Stimulated activated CD4-positive, alpha-beta T cell treated with anti-CD3 and anti-CD28 coated beads, Interleukin-15, amount 100 ng/mL, for 48 hours (primary cell): ENCODE measurements at places on chromosomes 2 and 18.

DNA sequence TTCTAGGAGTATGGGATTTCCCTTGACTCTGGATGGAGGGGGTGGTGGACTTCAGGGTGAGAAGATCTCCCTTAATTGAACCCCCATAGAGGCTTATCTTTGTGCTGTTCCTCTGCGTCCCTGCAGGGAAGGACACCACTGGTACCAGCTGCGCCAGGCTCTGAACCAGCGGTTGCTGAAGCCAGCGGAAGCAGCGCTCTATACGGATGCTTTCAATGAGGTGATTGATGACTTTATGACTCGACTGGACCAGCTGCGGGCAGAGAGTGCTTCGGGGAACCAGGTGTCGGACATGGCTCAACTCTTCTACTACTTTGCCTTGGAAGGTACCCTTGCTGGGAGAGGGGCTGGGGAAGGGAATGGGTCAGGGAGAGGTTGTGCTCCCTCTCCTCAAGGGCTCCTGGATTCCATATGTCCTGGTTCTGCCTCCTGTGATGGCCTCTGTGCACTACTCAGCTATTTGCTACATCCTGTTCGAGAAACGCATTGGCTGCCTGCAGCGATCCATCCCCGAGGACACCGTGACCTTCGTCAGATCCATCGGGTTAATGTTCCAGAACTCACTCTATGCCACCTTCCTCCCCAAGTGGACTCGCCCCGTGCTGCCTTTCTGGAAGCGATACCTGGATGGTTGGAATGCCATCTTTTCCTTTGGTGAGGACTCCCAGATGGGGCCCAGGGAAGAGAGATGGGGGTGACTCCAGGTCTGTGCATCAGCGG lies 19.3 kb downstream of the PRKAG3 start:
- DNase-seq = no peak

- DNase-seq = no peak
These were observed 46.6 kb upstream of the SCG2 start for GRCh38 chr2:223648755-223649154.

DNA sequence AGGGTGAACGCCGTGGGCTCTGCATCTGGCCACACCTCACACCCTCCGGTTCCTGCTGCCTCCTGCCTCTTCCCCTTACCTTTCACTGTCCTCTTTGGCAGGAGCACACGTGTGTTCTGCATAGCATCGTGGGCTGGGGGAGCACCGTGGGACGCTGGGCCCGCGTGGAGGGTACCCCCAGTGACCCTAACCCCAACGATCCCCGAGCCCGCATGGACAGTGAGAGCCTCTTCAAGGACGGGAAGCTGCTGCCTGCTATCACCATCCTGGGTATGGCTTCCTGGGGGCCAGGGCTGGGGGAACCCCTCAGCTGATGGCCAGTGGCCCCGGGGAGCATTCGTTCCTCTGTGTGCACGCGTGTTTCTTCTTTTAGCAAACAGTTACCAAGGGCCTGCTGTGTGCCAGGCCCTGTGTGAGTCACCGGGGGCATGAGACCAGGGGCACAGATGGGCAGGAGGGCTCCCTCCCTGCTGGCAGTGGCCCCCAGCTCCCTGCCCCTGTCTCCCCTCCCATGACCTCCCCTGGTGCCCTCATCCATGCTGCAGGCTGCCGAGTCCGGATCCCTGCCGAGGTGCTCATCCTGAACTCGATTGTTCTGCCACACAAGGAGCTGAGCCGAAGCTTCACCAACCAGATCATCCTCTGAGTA lies 7.6 kb downstream of the GMPPA start:
- no peak for DNase-seq

- no peak for DNase-seq
These were observed 37.4 kb upstream of the NOL4 start for GRCh38 chr18:34261865-34262780.

DNA sequence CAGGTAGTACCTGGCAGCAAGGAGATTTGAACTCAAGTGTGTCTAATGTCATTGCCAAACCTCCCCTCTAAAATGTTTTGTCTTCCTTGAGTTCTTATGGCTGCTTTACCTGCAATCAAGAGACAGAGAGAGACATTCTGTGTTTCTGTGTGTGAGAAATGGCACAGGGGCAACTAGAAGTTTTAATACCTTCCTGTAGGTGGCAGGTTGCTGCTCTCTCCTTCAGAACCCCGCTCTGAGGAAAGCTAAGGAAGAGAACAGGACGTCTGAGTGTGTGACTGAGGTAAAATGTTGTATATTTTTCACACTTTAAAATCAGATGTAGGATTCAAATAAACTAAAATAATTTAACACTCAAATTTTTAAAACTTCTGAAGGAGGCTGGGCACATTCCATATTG lies 19.2 kb downstream of the DTNA start:
- DNase-seq = no peak

- no peak for DNase-seq
These were observed 124.4 kb downstream of the LRRTM4 start for GRCh38 chr2:77397763-77398162.

DNA sequence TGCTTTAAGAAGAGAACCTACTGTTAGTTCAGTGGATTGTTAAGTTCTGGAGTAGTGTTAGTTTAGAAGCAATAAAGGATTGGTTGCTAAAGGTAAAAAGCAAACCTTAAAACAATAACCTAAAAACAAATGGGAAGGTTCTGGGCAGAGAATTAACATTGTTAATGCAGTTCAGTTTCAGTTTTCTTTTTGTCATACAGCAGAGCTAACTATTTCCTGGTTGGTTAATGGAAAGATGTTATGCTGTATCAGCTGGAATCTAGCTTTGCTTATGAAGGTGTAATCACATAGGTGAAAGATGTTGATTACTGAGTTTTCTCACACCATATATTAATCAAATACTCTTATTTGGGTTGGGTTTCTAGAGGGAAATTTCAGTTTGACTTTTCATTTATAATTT lies 23.8 kb downstream of the SMAD4 start:
- DNase-seq = no peak

GRCh38 chr2:46856336-46856735 lies 59.3 kb downstream of the MCFD2 start:
- no peak for DNase-seq

GRCh38 chr2:29084554-29084953 lies 10.2 kb upstream of the PCARE start:
- no peak for DNase-seq

DNA sequence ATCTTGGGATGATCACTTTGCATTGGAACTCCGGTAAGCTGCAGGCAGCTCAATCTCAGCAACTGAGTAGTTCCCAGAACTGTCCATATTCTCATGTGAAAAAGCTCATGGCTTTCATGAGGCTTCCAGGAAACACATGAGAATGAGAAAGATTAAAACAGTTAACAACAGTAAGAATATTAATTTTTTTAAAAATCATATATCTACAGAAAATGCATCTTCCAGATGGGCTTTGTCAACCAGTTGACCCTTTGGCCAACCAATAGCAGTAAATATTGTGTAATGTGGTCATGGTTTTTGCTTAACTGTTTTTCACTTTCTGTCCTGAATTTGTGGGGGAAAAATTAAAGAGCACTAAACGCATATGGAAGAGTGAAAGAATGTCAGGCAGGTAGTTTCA lies 131.2 kb upstream of the CCDC195 start:
- DNase-seq = no peak

DNA sequence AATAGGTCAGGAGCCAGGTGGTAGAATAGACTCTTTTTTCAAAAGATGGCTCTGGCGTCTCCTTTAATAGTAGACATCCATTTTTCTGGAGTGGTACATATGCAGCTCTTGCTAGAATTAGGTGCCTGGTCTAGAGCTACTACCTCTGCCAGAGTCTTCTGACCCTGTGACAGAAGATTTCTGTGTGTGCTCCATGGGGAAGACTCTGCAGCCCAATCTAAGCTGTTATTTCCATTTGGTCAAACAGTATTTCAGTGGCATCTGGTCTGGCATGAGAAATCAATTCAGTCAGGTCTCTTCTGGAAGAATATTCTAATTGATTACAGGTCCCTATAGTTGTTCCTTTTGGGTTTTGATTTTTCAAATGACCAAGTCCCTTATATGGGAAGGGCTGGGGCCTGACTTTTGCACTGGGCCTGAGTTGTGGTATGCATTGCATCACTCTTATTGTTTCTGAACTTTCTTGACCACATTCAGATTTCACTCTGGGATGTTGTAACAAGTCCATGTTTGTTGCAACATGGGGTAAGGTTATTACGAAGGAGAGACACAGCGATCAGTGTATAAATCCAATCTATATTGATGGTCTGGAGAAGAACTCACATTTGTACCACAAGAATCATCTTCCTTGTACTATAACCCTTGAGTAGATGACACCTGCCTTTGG lies 12.1 kb downstream of the MXD1 start:
- DNase-seq = no peak

DNA sequence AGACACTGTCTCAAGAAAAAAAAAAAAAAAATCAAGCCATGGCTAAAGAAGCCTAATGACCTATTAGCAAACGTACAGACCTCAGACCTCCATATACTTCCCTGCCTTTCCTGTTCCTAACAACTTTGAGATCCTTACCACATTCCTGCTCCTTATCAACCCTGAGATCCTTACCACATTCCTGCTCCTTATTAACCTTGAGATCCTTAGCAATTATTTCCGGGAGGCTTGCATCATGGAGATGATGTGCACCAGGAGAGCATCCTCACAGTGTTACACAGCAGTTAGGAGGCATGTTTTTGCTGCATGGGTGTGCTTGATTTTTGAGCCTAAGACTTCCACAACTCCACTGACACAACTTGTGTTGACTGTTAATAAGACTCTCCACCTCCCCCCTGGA lies 54.6 kb upstream of the RASGRP3 start:
- no peak for DNase-seq

- no peak for DNase-seq
These were observed 4.2 kb upstream of the TMEM185B start for GRCh38 chr2:120227111-120227991.
